ENCODE measurements at places on chromosomes 11 and 22.

- DNase-seq: no peak
Observed at GRCh38 chr22:37301144-37301830, 19.0 kb downstream of the CYTH4 start.

GRCh38 chr11:114136686-114137640 is 77.5 kb downstream of the ZBTB16 start:
- no peak for DNase-seq

DNA sequence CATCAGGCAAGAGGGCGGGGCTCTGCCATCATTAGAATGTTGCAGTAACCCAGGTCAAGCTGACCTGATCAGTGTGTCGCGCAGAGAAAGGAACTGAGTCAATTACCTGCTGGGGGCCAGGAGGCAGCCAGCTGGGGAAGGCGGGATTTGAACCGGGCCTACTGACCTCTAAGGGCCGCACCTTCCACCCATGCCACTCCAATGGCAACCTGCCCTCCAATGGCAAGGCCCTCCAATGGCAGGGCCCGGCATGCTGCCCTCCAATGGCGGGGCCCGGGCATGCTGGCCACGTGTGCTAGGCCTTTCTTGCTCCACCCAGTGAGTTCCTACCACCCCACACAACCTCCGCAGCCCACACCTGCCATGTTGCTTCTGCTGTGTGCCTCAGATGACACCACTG is 407.6 kb downstream of the CTTN start:
- no peak for DNase-seq

GRCh38 chr22:19767427-19768341 is 7.1 kb downstream of the TBX1 start:
- no peak for DNase-seq

DNA sequence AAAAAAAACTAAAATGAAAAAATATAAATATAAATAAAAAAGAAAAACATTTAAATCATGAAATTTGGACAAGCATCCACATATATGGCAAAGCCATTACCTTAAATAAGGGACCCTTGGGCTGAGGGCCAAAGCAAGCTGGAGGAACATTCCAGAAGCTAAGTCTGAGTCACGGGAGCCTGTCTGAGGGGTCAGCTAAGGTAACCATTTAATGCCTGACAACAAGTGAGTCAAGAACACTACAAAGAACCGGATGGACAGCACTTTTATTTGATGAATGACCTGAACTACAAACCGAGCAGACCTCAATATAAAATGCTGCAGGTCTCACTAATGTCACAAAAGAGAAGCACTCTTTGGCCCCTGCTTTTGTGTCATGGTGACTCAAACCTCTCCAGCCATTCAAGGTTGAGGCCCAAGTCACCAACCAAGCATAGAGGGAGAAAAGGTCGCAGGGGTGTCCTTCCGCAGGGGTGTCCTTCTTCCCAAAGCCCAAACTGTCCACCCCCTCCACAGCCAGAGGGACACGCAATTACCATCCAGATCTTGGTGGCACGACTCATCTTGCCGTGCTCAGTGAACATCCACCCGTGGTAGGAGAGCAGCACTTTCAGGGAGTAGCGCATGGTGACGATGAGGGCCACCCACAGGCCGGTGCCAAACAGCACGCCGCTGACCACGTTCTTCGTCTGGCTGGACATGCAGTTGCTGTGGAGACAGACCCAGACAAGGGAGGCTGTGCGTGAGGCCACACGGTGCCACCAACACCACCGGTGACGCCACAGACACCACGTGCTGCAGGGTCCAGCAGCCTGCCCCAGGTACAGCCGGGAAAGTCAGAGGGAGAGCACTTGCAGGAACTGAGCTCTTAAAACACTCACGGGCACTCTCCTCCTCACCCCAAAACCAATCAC is 34.5 kb downstream of the CPT1A start:
- DNase-seq: no peak

DNA sequence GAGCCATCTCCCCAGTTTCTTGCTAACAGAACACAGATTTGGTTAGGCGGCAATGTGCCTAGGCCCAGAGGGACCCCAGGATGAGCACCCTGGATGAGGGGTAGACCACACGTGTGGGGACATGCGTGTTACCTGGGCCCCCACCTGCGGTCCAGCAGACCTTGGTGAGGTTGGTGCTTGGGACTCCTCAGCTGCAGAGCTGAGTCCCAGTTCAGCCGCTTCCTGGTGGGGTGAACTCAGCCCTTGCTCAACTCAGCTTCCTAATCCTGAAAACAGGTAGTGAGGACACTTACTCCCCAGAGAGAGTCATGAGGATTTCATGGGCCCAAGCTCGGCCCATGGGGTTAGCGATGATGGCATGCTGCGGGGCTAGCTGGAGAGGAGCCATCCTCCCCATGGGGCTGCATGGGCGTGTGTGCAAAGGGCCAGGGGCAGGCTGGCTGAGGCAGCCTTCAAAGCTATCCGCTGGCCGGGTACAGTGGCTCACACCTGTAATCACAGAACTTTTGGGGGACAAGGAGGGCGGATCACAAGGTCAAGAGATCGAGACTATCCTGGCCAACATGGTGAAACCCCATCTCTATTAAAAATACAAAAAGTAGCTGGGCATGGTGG is 46.9 kb upstream of the SHISAL1 start:
- no peak for DNase-seq

GRCh38 chr22:27331526-27332281 is 469.9 kb downstream of the MN1 start:
- no peak for DNase-seq

All from DND-41 (cell line).